ENCODE measurements at places on chromosomes 16 and 17. TPM values are rescaled to one million over a fixed set of nuclear protein-coding genes. Genes with fewer than 3 reads are reported as not detected.

Gene FBXO39
- 0.07 TPM for total RNA-seq

Gene MC1R
- total RNA-seq = 1.7 TPM

Gene CACNA1G
- total RNA-seq = 0.05 TPM

Gene PHOSPHO1
- total RNA-seq = not detected

Gene TMC5
- 0.21 TPM for total RNA-seq

Gene MYCBPAP
- 0.60 TPM for total RNA-seq

Gene PITPNC1
- 13.8 TPM for total RNA-seq

Gene HBA1
- 0.99 TPM for total RNA-seq

Gene NPIPB9
- 0.51 TPM for total RNA-seq

Gene USB1
- total RNA-seq = 28.0 TPM

Gene GNGT2
- not detected for total RNA-seq

Gene NUDT7
- 3.2 TPM for total RNA-seq

Gene ZNF821
- 3.6 TPM for total RNA-seq

Gene HBA2
- total RNA-seq = not detected

Gene UMOD
- total RNA-seq = not detected

Gene CA5A
- total RNA-seq = not detected

Gene PRKCB
- total RNA-seq = not detected

Gene CFAP97D1
- total RNA-seq = not detected

Gene ZNF830
- 9.3 TPM for total RNA-seq

Gene MYH8
- total RNA-seq = not detected

Gene MPRIP
- total RNA-seq = 158 TPM

Gene TOP3A
- total RNA-seq = 19.9 TPM

Gene B3GNT9
- total RNA-seq = 11.4 TPM

Gene METTL22
- total RNA-seq = 18.3 TPM

Gene GAST
- total RNA-seq = 7.2 TPM

Gene AARSD1
- total RNA-seq = 38.9 TPM

Gene CDC6
- total RNA-seq = 30.2 TPM
